Stimulated activated CD4-positive, alpha-beta T cell treated with anti-CD3 and anti-CD28 coated beads, TNF-alpha, amount 100 ng/mL, for 48 hours (primary cell): ENCODE measurements at places on chromosomes 13 and 19.

- no peak for DNase-seq
Observed at GRCh38 chr19:2586196-2586595, 110.3 kb downstream of the GADD45B start.

DNA sequence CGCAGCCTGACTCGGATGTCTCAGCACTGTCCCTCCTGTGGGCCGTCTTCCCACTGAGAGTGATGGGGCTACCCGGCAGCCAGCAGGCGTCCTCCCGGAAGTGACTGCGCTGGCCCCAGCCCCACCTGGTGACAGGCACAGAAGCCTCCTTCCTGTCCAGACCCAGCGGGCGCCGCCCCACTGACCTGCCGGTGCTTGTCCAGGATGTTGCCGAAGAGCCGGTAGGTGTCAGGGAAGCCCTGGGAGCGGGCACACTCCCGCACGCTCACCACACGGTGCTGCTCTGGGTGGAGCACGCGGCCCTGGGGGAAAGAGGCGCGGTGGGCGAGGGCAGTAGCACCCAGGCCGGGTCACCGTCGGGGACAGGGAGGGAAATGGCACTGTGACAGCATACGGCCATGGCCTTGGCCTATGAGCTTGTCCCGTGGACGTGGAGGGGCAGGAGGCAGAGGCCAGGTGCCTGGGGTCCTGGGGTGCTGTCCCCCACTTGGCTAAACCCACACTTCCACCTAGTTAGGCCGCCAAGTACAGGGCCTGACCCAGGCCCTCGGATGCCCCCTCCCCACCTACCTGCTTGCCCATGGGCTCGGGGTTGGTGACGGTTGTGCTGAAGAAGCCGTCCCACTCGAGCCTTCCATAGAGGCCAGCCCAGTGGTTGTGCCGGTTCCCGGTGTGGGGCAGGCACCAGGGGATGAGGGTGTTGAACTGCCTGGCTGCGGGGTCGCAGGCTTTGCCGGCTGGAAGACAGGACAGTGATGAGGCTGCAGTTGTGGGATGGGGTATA, 16.0 kb upstream of the EIF3G start:
- DNase-seq, result no peak

DNA sequence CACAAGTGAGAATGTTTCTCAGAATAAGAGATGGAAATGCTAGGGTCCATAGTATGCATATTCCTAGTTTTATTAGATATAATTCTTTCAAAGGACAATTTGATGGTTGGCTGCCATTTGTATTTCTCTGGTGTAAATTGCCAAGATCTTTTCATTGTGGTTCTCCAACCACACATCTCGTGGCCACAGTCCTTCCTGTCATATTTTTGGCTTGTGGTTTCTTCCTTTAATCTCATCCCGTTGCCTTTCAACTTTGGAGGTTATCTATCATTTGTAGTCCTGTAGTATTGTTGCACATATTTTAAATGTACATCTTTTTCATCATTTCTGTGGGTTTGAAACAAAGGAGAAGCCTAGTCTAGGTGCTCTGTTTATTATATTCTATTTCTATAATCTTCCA, 61.2 kb downstream of the WASF3 start:
- DNase-seq, result no peak

DNA sequence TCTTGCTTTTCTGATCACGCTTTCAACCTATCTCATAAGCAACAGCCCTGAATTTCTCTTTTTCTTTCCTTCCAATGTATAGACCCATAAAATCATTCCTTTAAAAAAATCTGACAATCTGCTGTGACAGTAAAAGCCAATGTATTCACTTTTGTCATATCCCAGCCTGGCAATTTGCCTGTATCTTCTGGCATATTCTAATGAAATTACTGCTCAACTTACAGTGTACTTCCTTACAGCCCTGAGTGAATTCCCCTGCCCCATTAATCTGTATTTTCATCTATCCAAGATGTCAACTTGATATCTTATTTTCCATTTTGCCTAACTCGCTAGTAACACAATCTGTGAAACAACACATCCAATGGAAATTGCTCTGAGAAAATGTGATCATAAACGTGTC, 18.0 kb upstream of the SERP2 start:
- no peak for DNase-seq

DNA sequence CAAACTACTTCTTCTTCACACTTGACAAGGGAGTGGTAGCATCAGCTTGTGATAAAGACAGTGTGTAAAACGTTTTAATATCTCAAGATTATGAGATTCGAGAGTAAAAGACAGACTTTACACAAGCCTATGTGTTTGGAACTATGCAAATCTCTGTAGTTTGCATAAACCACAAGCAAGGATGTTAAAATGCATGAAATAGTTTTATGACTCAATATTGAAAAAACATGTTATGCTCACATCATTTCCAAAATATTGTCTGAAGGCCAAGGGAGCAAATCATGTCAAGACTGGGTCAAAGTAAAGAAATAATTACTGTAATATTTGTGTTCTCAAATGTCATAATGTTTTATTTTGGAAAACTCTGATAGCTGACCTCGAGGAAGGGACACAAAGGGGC, 316.8 kb upstream of the KLF12 start:
- DNase-seq, result no peak
